NCI-H1092 (cell line): ENCODE measurements at places on chromosomes 1 and 21.

DNA sequence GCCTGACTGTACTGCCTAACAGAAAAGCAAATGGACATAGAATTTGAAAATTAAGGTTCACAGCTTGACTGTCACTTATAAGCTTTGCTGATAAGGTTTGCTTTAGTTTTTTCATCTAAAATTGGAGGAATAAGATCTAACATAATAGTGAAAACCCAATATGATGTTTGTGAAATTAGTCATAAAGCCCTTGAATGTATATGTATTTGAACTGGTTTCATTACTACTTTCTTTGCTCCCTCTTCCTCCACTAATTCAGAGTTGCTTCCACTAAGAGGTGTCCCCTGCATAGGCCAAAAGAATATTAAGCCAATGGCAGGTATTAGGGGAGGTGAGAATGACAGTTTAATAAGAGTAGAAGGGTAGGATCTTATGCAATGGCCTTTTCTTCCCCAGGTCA lies 10.5 kb downstream of the PRPF38A start:
- DNase-seq = no peak

- DNase-seq = no peak
These were observed 7.2 kb upstream of the SLX9 start for GRCh38 chr21:44932408-44933181.

GRCh38 chr1:73953186-73953585 lies 244.8 kb downstream of the LRRIQ3 start:
- no peak for DNase-seq

GRCh38 chr1:36512842-36513241 lies 30.1 kb upstream of the CSF3R start:
- DNase-seq = no peak

GRCh38 chr21:42193131-42193671 lies 25.7 kb upstream of the ABCG1 start:
- no peak for DNase-seq

- DNase-seq = no peak
These were observed 217.4 kb downstream of the APP start for GRCh38 chr21:25953196-25953595.

DNA sequence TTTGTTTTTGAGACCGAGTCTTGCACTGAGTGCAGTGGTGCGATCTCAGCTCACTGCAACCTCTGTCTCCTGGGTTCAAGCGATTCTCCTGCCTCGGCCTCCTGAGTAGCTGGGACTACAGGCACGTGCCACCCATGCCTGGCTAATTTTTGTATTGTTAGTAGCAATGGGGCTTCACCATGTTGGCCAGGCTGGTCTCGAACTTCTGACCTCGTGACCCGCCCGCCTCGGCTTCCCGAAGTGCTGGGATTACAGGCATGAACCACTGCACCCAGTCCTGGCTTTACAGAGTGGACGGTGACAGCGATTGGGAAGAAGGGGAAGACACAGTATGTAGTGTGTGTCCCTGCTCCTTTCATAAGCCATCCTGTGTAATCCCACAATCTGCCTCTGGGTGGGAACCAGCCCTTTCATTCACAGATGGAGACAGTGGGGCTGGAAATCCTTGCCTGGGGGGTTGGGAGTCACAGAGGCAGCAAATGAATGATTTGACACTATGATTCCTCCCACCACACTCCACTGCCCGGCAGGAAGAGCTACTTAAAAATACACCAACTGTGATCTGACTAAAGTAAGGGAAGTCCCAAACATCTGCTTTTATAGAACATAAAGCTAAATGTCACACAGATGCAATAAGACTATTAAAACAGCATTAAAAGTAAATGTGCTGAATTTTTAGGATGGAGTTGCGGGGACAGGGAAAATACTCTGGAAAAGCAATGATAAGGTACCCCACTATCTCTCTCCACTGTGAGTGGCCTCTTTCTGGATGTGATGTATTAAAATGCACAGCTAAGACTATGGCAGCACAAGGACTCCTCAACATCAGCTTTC lies 4.5 kb downstream of the PARP1 start:
- no peak for DNase-seq

DNA sequence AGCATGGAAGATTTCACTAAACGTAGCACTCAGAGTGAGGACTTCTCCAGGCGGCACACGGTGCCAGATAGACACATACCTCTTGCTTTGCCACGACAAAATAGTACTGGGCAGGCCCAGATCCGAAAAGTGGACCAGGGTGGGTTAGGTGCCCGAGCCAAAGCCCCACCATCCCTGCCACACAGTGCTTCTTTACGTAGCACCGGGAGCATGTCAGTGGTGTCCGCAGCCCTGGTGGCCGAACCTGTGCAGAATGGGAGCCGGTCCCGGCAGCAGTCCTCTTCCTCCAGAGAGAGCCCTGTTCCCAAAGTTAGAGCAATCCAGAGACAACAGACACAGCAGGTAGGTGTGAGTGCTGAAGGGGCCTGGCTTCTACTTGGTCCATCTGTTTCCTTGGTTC lies 38.6 kb downstream of the CLEC20A start:
- DNase-seq = no peak

GRCh38 chr1:224801844-224802490 lies 127.5 kb upstream of the DNAH14 start:
- DNase-seq = no peak

DNA sequence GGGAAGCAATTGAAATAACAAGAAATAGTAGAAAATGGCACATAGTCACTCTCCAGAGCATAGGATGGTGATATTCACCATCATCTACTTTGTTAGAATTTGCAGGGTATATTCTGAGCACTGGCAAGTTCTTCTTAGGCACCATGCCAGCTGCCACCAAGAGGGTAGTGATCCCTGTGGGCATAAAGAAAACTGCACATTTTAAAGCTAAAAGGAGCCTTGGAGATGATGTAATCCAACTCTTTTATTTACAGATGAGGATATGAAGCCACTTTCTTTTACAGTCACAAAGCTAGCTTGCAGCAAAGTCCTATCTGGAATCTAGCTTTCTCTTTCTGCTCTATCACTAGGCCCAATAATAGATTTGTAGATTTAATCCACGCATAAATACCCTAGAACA lies 69.0 kb downstream of the PTGER3 start:
- DNase-seq = no peak

DNA sequence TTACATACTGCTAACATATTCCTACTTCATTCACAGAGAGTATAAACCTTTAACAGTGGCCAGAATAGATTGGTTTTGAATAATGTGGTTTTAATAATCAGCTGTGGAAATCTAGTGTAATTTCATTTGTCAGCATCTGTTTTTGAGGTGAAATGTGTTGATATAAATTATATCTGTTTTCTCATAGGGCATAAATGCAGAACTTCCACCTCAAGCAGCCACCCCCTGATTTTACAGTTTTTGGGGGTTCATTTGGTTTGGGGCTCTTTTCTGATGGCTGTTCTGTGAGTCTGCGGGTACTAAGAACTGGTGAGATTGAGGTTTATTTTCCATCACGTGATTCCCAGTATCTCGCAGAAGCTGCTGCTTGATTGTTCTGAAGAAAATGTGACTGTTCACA lies 23.2 kb downstream of the EDARADD start:
- DNase-seq = no peak

- DNase-seq = peak; percentile 84
These were observed 143.4 kb upstream of the ERRFI1 start for GRCh38 chr1:8169364-8170058.

DNA sequence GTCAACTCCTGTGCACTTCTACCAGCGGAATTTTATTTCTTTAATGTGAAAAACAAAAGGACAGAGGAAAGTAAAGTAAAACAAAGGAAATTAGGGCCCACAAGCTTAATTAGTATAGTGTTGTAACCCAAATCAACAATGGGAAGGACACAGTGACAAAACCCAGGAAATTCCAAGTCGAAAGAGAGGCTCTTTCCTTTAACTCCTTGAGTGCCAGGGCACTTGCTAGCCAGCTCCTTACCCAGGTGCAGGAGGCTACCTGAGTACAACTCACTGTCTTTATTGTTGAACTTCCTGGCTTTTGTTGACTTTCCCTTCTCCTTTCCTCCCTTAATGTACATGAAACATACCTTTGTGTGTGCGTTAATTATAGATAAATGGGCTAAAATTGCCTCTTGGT lies 55.0 kb downstream of the PEX14 start:
- DNase-seq = no peak

GRCh38 chr1:236875975-236876374 lies 80.9 kb downstream of the MTR start:
- no peak for DNase-seq

- peak; percentile 75 for DNase-seq
These were observed 160.2 kb upstream of the IRF2BP2 start for GRCh38 chr1:234769986-234770795.

DNA sequence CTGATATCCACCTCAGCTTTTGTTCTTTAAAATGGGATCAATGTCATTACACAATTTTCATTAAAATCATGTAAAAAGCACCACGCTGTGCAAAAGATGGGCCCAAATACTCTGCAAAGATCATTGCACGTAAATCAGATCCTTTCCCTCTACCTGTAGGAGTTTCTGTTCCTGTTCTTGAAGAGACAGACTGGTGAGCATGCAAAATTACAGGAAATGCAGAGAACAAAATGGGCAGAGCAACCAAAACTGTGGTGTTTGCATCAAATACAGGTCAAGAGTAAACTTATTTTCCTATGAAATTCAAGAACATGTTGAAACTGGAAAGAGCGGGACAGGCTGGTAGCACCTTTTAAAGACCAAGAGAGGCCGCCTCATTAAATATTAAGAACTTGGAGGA lies 294.9 kb upstream of the ADGRL2 start:
- DNase-seq = no peak

DNA sequence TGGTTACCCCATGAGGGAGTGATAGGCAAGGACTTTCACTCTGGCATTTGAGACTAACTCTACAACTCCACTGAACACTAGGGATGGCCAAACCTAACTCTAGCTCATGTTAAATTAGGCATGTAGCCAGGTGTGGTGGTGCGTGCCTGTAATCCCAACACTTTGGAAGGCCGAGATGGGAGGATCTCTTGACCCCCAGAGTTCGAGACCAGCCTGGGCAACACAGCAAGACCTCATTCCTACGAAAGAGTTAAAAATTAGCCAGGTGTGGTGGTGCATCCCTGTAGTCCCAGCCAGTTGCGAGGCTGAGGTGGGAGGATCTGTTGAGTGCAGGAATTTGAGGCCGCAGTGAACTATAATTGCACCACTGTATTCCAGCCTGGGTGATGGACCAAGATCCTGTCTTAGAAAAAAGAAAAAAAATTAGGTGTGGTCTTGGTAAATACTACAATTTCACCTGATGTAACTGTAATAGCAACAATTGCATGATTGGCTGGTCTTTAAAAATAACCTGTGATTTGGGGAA lies 81.2 kb upstream of the ARHGAP29 start:
- DNase-seq = no peak

GRCh38 chr1:193183019-193183627 lies 3.3 kb downstream of the B3GALT2 start:
- peak; percentile 65 for DNase-seq

- DNase-seq = no peak
These were observed 27.5 kb upstream of the MYSM1 start for GRCh38 chr1:58727364-58727763.

DNA sequence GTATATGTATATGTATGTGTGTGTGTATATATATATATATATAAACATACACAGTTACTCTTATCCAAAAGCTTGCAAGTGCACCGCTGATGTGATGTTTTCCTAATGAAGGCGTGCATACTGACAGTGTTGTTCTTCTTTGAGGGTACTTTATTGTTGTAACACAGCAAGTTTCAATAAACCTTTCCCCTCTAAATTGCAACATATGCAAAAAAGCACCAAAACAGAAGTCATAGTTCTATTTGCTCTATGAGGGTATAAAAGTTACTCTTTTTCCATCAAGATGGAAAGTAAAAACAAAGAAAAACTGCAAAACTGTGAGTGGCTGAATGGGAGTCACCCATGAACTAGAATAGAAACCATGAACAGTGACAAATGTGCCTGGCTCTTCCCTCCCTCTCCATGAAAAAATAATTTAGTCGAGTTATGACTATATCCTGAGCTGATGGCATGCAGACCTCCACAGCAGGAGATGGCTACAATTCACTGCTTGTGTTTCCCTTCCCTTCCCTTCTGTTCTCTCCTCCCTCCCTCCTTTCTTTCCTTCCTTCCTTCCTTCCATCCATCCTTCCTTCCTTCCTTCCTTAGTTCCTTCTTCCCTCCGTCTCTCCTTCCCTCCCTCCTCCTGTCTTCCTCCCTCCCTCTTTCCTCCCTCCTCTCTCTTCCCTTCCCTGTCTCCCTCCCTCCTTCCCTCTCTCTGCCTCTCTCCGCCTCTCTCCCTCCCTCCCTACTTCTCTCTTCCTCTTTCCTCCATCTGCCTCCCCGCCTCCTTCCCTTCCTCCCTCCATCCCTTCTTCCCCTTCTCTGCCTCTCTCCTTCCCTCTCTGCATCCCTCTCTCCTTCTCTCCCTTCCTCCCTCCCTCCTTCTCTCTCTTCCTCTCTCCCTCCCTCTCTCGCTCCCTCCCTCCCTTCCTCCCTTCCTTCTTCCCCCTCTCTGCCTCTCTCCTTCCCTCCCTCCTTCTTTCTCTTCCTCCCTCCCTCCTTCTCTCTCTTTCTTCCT lies 220.7 kb upstream of the POU3F1 start:
- DNase-seq = no peak

GRCh38 chr1:30447080-30447479 lies 276.3 kb downstream of the MATN1 start:
- DNase-seq = no peak

DNA sequence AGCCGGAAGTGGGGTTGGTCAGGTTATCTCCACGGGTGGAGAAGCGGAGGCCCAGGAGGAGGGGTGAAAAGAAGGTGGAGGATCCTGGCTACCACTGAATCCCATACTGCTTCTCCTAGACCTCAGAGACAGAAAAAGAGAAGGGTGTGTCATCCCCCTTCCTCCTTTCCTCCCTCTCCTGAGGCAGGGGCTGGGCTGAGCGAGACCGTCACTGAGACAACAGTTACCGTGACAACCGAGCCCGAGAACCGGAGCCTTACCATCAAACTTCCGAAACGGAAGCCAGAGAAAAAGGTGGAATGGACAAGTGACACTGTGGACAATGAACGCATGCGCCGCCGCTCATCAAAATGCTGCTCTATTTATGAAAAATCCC lies 42.1 kb upstream of the NBPF3 start:
- DNase-seq = peak; percentile 9

GRCh38 chr1:18404460-18404859 lies 76.3 kb upstream of the KLHDC7A start:
- DNase-seq = no peak
